Dermis microvascular lymphatic vessel endothelial cell (primary cell): ENCODE measurements at places on chromosomes 1 and 21. TPM values are rescaled to one million over a fixed set of nuclear protein-coding genes. Genes with fewer than 3 reads are reported as not detected.

The USP33 gene
- total RNA-seq: 75.9 and 81.0 TPM in 2 replicates

The AKNAD1 gene
- under 0.01 and 0.13 TPM in 2 replicates for total RNA-seq

The OR4F16 gene
- not detected in 2 replicates for total RNA-seq

The ADAMTS5 gene
- total RNA-seq: 0.39 and 1.4 TPM in 2 replicates

The SLC66A1 gene
- 10.9 and 18.5 TPM in 2 replicates for total RNA-seq

The FCRL6 gene
- total RNA-seq: not detected in 2 replicates

The SPRTN gene
- 12.3 and 13.9 TPM in 2 replicates for total RNA-seq

The SGIP1 gene
- total RNA-seq: 20.3 and 45.4 TPM in 2 replicates

The TRAF3IP3 gene
- not detected in 2 replicates for total RNA-seq

The GNG4 gene
- total RNA-seq: 0.13 and 0.25 TPM in 2 replicates
